ENCODE measurements at places on chromosomes 1 and 21. TPM values are rescaled to one million over a fixed set of nuclear protein-coding genes. Genes with fewer than 3 reads are reported as not detected.

C1orf87 gene
- total RNA-seq, result 0.29 TPM

SPRR2F gene
- total RNA-seq, result 1.0 TPM

NUDT17 gene
- 2.7 TPM for total RNA-seq

DCST1 gene
- total RNA-seq, result not detected

DENND4B gene
- total RNA-seq, result 61.1 TPM

PRAMEF20 gene
- not detected for total RNA-seq

ACTL8 gene
- total RNA-seq, result 0.47 TPM

ERICH3 gene
- total RNA-seq, result not detected

S100A5 gene
- not detected for total RNA-seq

DYRK3 gene
- 8.5 TPM for total RNA-seq

C1QB gene
- not detected for total RNA-seq

PTGER3 gene
- total RNA-seq, result 1.2 TPM

All from H1 (cell line).